NCI-H1092 (cell line): ENCODE measurements at places on chromosomes 13 and 19.

- no peak for DNase-seq
Measured at GRCh38 chr13:73876323-73876722, 257.9 kb downstream of the KLF12 start.

DNA sequence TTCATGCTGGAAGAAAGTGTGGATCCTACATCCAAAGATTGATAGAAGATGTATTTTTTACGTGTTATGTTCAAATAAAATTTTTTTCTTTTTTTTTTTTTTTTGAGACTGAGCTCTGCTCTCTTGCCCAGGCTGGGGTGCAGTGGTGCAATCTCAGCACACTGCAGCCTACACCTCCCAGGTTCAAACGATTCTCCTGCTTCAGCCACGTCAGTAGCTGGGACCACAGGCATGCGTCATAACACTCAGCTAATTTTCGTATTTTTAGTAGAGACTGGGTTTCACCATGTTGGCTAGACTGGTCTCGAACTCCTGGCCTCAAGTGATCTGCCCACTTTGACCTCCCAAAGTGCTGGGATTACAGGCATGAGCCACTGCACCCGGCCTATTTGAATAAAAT, 65.7 kb downstream of the KLF12 start:
- DNase-seq = no peak

DNA sequence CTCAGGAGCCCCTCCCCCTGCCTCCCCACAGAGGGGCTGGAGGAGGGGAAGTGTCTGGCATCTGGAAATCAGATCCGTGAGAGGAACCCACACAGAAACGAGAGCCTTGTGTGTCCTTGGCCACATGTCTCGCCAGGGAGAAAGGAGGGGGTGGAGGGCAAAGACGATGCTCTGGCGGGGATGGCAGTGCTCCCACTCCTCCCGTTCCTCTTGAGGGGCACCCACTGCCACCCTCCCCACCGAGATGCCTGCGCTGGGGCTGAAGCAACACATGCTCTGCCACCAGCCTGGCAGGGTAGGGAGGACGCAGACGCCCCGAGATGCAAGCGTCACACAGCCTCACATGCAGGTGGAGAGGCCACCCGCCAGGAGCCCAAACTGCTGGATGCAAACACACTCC, 2.8 kb downstream of the ADGRL1 start:
- DNase-seq = no peak

- peak; percentile 38 for DNase-seq
Measured at GRCh38 chr19:14472202-14472938, 2.8 kb downstream of the PTGER1 start.

DNA sequence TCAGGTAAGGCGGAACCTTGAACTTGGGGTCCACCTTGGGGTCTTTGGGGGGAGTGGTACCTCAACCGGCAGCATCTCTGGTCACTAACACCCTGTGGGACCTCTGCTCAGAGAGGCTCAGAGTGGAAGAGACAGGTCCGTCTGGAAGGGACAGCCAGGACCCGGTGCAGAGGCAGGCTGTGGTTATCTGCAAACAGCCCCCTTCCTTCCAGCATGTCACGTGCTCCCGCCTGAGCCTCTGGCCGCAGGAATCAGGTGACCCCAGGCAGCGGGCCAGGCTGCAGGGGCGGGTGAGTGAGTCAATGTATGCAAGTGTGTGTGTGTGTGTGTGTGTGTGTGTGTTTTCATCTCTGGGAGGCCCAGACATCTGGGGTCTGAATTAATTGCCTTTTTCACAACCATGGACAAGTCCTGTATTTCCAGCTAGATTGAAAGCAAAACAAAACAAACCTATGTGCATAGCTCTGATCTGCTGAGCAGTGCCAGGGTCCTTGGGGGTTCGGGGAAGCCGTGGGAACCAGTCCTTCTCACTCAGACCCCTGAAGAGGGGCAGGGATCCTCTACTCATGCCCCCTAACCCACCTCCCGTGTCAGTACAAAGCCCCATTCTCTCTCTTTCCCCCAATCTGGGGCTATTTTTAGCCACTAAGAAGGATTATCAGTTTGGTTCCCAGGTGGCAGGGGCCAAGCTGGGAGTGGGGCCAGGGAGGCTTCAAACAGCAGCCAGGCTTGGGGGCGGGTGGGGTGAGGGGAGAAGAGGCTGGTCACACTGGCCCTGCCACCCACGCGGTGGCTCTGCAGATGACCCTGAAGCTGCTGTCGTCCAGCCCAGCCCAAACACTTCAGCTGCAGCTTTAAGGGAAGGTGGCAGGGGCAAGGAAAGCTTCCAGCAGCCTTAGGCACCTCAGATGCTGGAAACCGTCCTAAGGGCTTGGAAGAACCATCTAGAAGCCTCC, 31.4 kb downstream of the CERS4 start:
- peak; percentile 59 for DNase-seq

- no peak for DNase-seq
Measured at GRCh38 chr13:112333756-112334543, 42.2 kb upstream of the SPACA7 start.

DNA sequence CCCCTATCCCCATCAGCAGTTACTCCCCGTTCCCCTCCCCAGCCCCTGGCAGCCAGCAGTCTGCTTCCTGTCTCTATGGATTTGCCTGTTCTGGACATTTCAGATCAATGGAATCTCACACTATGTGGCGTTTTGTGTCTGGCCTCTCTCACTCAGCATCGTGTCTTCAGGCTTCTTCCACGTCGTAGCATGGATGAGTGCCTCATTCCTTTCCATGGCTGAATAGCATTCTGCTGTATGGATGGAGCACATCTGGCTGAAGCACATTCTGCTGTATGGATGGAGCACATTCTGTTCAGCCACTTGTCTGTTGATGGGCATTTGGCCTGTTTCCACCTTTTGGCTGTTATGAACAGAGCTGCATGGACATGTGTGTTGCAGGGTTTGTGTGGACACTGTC, 29.5 kb downstream of the CRTC1 start:
- DNase-seq = no peak

- DNase-seq = no peak
Measured at GRCh38 chr13:24128112-24128511, 32.4 kb upstream of the SPATA13 start.

GRCh38 chr13:41827507-41828213, 133.2 kb downstream of the VWA8 start:
- DNase-seq = no peak

- DNase-seq = peak; percentile 85
Measured at GRCh38 chr19:57583521-57584416, at the start of gene ZIK1. Gene ZIK1 (plus strand): TSS chr19:57584145. CDS start chr19:57584357, 212 bp downstream.

DNA sequence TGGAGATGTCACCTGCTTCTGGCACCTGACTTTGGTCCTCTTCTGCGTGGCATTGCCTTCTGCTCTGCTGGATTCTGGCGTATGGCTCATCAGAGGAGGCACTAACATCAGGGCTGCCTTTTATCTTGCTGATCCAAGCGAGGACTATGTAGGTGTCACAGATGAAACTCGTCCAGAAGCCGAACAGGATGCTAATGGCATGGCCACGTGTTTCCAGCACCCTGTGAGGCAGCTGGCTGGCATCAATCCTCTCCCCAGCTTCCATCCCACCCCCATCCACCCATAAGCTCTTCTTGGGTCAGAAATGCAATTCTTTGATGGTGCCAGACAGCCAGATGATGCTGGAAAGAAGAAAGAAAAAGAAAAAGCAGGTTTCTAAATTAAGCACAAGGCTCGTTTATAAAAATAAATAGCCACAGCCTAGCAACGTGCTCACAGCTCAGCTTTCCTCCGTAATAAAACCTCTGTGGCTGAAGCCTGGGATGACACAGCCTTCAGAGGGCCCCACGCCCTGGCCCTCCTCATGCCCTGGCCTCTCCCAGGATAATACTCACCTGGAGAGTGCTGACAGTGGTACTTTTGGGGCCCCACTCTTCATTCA, 212.9 kb upstream of the SERP2 start:
- no peak for DNase-seq

DNA sequence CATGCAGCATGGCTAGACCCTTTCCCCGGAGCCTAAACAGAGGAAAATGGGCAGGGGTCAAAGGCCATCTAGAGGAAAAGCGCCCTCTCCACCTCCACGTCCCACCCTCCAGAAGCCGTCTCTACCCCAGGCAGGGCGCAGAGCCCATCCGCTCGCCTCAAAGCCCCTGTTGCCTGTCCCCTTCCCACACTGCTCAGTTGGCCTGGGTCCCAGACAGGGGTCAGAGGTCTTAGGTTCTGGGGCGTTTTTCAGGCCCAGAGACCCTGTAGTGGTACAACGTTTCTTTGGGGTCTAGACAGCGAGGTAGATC, 285 bp downstream of the TMEM143 start:
- DNase-seq = no peak

- DNase-seq = no peak
Measured at GRCh38 chr19:45468803-45469131, 971 bp downstream of the FOSB start.

DNA sequence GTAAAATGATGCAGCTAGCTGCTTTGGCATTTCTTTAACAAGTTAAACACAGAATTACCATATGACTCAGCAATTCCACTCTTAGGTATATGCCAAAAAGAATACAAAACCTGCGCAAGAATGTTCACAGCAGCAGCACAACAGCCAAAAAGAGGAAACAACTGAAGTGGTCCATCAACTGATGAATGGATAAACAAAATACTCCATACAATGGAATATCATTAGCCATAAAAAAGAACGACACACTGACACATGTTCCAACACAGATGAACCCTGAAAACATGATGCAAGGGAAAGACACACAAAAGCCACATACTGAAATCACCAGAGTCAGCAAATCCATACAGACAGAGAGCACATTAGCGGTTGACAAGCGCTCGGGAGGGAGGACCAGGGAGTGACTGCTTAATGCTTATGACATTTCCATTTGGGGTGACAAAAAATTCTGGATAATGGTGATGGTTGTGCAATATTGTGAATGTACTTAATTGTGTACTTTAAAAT, 3.0 kb downstream of the PCID2 start:
- DNase-seq = no peak

GRCh38 chr19:13437919-13438618, 68.2 kb downstream of the CACNA1A start:
- DNase-seq = no peak

DNA sequence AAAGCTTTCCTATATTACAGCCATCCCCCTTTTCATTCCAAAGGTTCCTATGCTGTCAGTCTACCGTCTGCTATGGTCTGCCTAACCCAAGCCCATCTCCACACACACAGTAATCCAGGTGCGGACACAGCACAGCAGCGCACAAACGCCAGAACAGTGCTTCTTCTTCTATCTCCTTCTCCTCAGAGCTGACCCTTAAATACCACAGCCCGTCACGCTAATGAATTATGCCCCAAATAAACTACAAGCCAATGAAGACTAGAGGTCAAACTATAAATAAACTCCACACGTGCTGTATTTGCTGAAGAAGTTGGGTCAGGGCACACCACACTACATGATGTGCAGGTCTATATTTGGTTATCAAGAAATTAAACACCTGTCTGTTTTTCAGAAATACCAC, 71.8 kb downstream of the TBC1D4 start:
- no peak for DNase-seq

- DNase-seq = no peak
Measured at GRCh38 chr13:111045170-111045569, 69.9 kb upstream of the ARHGEF7 start.

DNA sequence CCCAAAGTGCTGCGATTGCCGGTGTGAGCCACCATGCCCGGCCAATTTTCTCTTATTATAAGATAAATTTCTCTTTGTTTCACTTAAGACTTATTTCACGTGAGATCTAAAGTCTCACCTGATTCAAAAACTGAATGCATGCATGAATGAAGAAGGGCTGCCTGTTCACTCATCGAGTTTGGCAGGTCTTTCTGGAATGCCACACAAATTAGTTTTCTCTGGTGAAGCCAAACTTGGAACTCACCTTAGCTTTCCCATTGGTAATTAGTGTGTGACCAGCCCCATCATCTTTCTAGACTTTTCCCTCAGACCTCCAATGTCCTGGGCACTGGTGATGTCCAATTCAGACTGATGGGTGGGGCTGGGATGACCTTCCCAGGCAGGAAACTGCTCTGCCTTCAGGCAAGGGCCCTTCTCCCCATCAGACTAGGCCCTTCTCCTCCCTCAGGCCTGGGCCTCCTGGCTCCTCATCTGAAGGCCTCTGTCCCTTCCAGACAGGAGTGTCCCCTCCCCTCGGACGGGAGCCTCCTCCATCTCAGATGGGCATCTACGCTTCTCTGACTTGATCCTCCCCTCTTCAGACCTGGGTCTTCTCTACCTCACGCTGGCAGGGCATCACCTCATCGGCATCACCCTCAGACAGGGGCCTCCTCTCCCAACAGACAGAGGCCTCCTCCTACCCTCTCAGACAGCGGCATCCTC, 14.4 kb downstream of the C3 start:
- DNase-seq = no peak
